ENCODE measurements at places on chromosomes 2 and 18.
A peak's percentile ranks its signal among the peaks of the same experiment; 100 is the strongest.

DNA sequence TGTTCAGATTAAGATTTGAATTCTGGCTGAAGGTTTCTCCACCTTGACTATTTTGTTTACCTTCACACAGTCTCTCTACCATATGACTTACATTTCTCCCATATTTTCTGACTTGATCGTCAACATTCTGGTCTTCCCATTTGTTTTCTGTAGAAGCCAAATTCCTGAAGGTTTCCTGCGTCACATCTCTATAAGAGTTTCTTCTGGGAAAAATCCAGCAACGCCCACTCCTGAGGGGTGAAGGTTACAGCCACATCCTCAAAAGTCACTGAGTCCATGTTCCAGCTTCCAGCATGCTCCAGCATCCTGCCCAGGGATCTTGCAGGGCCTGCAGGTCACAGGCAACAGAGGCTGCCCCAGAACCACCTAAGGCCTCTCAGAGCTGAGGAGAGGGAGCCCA lies 47.5 kb downstream of the NBEAL1 start:
- DNase-seq = no peak

GRCh38 chr2:126700677-126701076 lies 44.7 kb downstream of the GYPC start:
- DNase-seq = no peak

DNA sequence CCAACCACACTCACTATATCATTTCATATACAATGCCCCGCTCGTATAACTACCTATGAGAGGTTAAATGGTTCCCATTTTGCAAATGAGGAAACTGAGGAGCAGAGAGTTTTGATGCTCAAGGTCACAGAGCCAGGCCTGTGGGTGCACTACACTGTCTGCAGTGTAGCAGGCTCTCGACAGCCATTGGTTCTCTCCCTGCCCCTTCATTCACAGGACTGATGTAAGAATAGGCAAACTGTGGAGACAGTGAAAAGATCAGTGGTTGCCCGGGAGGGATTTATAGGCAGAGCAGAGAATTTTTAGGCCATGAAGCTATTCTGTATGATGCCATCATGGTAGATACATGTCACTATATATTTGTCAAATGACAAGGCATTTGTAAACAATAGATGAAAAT lies 39.0 kb upstream of the LBH start:
- no peak for DNase-seq

DNA sequence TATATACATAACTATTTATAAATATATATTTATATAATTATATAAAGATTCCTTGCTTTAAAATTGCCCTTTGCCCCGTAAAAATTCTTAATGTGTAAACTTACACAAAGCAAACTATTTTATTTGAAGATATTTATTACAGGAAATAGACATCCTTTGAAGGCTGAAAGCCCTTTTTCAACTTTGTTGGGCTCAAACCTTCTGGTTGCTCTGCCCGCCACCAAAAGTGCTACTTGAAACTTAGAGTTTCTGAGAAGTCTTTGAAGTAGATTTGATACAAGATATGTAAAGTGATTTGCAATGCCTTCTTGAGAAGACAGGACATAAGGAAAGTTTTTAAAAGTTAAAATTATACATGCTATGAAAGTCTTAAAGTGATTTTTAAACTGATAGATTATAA lies 36.6 kb upstream of the METAP1D start:
- DNase-seq = no peak

- no peak for DNase-seq
These were observed 215.4 kb downstream of the MYCN start for GRCh38 chr2:16155766-16156165.

- DNase-seq = no peak
These were observed 188.8 kb downstream of the CAMKMT start for GRCh38 chr2:44550561-44550960.

GRCh38 chr2:5319493-5319892 lies 372.7 kb upstream of the SOX11 start:
- DNase-seq = no peak

DNA sequence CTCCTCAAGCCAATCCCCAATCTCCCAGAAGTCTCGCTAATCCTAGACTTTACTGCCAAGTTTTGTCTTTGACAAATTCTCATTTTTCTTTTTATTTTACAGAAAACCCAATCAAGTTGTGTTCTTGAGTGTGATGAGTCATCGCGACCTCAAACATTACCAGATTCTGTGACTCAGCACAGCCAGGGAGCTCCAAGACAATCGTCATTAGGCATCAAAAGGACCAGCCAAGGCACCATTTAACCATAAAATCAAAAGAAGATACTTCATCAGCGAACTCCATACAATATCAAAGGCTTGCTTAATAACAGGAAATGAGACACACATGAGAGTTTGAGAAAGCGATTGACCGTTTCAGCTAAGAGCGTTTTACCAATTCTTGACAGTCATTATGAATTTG lies 146.2 kb upstream of the AGAP1 start:
- no peak for DNase-seq

DNA sequence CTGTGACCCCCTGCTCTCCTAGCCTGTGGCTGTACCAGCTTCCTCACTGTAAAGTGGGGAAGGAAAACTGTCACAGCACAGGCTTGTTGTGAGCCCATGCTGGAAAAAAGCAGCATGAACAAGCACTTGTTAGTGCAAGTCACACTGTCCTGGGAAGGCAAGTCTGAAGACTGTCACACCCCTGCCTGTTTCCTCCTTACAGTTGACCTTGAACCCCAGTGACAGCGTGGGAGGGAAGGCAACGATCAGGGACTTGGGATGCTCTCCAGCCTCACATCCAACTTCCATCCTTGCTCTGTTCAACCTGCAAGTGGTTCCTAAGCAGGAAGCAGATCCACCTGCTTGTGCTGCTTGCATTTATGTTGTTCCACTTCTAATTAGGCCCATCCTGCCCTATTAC lies 311.3 kb upstream of the KLHL29 start:
- DNase-seq = no peak

GRCh38 chr2:204726831-204727230 lies 181.6 kb downstream of the PARD3B start:
- no peak for DNase-seq

- DNase-seq = no peak
These were observed 36.2 kb downstream of the ANKRD44 start for GRCh38 chr2:197274349-197274748.

- DNase-seq = no peak
These were observed at the start of gene ACOXL for GRCh38 chr2:110732422-110733413. Gene ACOXL, plus strand, starts transcription at chr2:110732573. Its CDS starts 35,817 bp downstream, at chr2:110768390.

- no peak for DNase-seq
These were observed 47.3 kb upstream of the C1D start for GRCh38 chr2:68110102-68110501.

DNA sequence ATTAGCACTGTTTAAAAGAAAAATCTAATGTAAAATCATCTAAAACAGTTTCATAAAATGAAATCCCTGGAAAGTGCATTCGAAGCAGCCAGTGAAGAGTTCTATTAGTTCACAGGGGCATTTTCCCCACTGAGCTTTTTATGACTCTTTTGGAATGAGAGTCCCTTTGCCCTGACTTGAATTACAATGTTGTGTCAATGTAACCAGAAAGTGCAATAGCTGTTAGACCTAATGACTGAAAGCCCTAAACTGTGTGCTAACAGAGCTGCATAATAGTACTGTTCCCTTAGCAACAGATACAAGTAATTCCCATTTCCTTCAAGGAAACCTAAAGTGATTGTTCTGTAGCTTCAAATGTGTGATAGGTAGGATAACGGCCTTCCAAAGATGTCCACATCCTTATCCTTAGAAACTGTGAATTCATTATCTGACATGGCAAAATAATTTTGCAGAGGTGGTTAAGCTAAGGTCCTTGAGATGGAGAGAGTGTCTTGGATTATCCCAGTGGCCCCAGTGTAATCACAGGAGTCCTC lies 134.4 kb downstream of the L3MBTL4 start:
- no peak for DNase-seq

DNA sequence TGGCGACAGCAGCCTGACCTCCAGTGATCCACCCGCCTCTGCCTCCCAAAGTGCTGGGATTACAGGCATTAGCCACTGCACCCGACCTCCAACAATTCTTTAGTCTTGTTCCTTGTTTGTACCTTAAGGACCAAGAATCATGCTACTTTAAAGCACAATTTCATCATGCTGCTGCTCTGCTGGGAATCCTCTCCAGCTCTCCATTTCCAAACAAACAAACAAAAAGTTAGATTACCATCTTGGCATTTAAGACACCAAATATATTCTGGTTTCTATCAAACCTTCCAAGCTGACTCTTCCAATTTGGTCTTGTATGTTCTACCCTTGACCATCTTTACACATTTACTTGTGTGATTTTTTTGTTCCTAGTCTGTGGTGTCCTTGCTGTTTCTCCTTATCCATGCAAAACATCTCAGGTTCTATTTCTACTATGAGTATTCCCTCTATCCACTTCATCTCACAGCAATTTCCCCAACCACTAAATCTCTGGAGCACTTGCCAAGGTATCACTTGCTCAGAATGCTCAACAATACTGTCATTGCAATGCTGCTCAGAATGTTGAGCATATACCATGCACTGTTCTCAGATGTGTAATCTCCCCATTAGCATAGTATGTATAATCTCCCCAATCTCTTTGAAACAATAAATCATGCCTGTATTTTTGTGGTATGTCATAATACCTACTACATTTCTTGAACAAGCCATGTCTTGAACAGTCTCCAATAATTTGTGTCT lies 73.2 kb upstream of the GALNT5 start:
- DNase-seq = no peak

DNA sequence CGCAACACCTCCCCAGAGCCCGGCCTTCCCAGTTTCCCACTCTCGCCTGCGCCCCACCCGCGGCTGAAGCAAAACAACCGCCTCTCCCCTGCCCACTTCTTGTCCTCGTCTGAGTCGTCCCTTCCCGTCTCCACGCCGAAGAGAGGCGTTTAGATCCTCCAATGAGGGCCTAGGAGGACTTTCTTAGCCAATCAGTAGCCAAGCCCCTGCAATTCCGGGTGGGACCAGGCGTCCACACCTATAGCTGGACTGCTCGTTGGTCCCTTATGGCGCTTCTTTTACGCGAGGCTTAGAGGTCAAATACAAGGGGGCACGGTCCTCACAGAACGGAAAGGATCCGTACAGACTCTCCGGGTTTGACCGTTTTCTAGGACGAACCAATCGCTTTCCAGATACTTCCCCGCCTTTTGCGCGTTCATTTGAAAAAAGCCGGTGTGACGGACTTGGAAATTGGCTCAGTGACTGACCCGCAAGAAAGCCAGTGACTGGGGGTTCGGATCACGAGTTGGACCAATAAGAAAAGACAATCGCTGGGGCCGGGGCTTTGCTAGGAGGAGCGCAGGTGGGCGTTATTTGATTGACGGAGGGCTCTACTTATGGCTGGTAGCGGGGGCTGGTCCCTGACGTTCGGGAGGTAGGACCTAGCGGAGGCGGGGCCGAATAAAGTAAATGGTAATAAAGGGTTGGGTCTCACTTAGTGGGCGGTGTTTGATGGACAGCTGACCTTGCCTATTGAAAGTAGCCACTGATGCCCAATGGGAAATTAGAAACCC lies 581 bp upstream of the PPM1B start:
- peak; percentile 98 for DNase-seq

GRCh38 chr2:158618891-158619490 lies 162.2 kb downstream of the PKP4 start:
- DNase-seq = no peak

DNA sequence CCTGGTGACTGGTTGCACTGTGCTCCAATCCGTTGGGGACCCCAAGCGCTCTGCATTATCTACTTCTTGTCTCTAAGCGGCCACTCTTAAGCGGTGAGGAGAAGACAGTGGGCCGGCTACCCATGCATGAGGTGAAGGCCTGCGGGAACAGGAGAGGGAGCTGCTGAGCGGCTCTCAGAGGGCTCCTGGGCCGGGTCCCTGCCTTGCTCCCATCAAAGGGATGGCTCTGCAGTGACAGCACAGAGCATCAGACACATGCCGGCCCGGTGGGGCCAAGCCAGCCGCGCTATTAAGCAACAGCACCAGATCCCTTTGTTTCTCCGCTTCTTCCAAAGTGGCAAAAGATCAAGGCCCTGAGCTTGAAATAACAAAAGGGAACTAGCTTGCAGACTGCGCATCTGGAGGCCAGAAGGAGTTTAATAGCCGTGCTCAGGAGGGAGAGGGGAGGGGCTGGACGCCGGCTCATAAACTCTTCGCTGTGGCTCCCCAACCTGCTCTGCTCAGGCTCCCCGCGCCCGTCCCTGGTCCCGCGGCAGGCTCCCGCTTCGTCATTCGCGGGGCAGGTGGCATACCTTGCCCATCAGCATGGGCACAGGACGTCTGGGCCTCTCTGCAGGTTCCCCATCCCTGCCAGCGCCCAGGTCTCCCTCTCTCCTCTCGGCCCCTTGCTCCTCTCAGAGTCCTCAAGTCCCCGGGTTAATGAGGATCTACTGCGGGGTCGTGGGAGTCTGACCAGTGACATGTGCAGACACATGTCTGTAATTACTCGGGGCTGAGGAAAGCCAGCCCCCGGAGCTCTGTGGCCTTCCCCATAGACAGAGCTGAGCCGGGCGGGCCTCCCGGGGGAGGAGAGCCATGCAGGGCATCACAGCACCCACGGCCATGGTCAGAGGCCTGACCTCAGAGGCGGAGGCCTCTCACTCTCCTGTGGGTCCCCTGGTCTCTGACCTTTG lies 96.7 kb downstream of the ASB1 start:
- DNase-seq = no peak

DNA sequence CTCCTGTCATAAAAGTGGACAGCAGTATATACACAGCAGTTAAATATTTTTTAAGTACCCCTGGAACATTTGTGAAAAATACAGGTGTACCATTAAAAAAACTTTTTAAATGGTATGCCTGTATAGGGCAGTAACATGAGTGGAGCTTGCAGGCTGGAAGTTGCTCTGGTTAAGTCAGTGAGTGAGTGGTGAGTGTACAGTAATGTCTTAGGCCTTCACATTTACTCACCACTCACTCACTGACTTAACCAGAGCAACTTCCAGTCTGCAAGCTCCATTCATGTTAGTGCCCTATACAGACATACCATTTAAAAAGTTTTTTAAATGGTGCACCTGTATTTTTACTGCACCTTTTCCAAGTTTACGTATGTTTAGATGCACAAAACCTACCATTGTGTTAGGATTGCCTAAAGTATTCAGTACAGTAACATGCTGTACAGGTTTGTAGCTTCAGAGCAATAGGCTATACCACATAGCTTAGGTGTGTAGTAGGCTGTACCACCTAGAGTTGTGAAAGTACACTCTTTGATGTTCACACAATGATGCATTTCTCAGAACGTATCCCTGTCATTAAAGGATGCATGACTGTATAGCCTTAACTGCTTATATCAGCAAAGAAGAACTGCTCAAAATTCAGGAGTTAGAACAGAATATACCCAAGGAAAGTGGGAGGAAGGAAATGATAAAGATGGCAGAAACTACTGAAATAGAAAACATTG lies 112.6 kb downstream of the EHBP1 start:
- DNase-seq = no peak

GRCh38 chr2:29558097-29558496 lies 363.3 kb downstream of the ALK start:
- no peak for DNase-seq

DNA sequence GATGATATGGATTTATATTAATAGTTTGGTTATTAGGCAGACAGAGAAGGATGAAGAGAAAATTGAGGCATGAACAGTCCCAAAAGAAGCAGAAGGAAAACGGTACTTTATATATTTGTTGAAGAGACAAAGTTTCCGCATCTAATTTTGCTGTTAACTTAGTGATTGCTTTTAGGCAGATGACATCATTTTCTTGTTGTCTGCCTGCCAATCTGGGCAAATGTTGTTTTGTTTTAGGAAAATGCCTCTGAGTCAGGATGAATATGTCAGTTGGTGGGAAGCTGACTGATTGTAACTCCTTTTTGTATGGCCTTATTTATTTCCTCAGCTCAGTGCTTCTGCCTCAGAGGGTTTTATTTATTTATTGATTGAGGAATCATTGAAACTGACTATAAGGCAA lies 52.5 kb upstream of the CAVIN2 start:
- DNase-seq = no peak

- DNase-seq = no peak
These were observed 2.3 kb downstream of the KCNE4 start for GRCh38 chr2:223054193-223054781.
